GM04504 (cell line): ENCODE measurements at places on chromosomes 2 and 18.
A peak's percentile ranks its signal among the peaks of the same experiment; 100 is the strongest.

- DNase-seq = no peak
Observed at GRCh38 chr2:81976998-81977397, 1672.4 kb upstream of the LRRTM1 start.

DNA sequence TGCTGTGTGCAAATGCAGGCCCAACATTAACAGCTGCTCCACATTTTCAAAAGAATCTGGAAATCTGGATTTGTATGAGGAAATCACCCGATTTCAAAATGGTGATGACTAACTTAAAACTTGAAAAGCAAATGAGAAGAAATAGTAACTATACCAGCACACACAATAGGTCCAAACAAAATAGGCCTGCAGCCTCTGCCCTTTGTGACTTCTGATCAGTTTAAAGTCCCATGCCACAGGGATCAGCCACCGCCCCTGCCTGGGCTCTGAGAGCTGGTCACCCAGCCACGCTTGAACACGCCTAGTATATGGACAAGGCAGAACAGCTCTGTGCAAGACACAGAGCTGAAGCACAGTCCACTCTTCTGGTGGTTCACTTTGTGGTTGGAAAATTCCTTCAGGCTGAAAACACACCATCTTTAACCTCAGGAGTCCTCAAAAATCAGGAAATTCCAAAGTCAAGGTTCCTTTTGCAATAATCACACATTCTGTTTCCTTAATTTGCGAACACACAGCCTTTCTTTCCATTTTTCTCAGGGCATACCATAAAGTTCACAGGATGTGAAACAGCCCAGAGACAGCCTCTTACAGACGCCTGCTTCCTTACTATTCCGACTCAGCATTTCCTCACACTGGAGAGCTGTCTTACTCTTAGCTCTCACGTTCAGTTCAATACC, 150.1 kb upstream of the RIOK3 start:
- DNase-seq = peak; percentile 79

GRCh38 chr2:36566887-36567286, 31.1 kb downstream of the FEZ2 start:
- no peak for DNase-seq

DNA sequence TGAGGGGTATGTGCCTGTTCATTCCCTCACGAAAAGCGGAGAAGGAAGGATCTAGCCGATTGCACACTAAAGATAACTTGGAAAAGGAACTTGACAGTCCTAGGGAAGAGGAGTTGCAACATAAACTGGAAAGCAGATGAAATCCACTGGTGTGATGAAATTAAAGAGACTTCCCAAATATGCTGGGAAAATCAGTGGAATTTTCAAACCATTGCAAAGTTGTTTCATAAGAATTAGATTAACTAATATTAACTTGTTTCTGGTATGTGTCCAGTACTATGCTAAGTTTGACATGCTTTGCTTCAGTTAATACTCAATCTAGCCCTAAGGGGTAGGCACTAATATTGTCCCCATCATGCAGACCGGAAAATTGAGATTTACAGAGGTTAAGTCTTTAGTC, 222.7 kb downstream of the IKZF2 start:
- DNase-seq = peak; percentile 47

DNA sequence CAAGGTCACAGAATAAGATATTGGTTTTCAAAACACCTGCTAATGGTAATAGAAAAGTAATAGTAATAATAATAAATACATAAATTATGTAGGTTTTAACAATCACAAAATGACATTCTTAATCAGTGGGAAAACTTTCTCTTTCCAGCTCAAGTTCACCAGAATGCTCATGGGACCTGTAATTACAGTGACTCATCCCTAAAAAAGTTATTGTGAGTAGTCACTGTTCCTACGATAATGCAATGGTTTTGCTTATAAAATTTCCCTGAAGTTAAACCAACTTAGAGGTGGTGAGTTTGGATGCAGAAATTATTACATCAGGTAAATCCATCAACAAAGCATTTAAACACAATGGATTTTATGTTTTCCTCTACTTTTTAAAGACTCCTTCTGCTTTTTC, 502.3 kb downstream of the PID1 start:
- DNase-seq = peak; percentile 75

DNA sequence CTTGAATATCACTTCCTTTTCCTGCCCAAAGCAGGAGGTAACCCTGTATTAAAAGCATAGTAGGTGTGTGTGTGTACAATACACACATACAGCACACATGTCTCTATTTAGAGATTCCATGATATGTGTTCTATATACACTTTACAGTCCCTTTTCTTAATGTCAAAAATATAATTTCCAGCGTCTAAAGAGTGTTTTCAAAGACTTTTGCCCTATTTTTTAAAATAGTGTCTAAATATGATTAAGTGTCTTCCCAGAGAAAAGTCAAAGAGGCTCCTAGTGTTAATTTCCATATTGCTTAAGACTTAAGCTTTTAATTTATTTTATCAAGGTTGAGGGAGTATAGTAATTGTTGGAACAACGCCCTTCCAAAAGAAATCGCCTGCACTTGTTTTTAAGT, 420.3 kb upstream of the POU3F3 start:
- DNase-seq = no peak

DNA sequence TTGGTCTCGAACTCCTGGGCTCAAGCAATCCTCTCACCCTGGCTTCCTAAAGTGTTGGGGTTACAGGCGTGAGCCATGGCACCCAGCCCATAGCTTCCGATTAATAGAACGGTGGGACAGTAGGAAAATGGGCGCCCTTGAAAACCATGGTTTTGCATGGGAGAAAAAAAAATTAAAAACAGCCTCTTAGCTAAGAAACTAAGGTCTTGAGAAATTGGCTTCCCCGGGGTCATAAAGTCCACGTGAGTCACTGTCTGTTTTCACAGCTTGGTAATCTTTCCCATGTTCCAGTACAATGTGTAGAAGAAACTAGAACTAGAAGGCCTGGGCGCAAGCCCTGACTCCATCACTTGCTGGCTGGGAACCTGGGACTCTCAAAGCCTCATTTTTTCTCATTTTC, 20.7 kb downstream of the B3GNT2 start:
- peak; percentile 83 for DNase-seq

DNA sequence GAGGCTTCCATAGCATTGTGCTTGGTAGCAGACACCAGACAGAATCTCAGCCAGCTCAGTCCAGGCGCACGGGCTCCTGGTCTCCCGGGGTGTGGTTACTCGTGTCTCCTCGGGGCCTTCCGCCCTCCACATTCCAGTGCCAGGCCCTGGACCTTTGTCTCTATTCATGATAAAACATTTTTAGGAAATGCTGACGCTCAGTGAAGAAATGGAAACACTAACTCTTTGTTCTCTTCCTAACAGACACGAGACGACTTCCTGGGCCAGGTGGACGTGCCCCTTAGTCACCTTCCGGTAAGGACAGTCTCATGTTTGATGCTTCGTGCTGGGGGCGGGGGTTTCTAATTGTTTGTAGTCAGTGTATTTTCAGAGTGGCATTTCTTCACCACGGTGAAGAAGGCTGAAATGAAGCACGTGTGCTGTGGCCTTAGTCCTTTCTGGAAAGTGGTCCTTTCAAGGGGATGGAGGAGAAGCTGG, 271.8 kb downstream of the NEDD4L start:
- no peak for DNase-seq
